ENCODE measurements at places on chromosomes 5 and 9.
A peak's percentile ranks its signal among the peaks of the same experiment; 100 is the strongest.

DNA sequence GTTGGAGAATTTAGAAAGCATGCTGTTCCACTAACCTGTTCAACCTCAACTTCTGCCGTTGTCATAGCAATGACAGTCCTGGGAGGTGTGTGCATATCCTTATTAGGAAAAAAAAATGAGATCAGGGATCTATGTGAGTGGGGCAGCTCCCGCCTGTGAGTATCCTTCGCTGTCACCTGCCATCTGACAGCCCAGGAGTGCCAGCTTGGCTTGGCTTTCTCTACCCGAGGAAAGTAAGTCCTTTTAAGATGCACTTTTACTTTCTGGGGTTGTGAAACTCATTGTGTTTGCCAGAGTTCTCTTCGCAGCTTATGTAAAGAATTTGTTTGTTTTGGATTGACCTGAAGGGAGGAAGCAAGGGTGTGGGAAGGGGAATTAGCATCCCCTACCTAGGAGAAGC lies 21.8 kb downstream of the PCDHAC2 start:
- no peak for DNase-seq

DNA sequence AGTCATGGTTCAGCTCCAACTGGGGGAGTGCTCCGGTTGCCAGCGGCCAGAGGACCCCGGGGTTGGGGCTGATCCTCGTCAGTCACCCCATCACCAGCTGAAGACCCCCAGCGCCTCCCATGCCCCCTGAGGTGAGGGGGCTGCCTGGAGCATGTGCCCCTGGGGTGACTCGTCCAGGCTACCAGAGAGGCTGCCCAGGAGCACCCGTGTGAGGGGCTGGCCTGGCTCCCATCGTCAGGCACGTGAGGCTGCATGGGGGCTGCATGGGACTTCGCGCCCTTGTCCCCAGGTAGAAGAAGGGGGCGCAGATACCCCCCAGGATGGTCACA lies 46.4 kb upstream of the EGFL7 start:
- DNase-seq = no peak

DNA sequence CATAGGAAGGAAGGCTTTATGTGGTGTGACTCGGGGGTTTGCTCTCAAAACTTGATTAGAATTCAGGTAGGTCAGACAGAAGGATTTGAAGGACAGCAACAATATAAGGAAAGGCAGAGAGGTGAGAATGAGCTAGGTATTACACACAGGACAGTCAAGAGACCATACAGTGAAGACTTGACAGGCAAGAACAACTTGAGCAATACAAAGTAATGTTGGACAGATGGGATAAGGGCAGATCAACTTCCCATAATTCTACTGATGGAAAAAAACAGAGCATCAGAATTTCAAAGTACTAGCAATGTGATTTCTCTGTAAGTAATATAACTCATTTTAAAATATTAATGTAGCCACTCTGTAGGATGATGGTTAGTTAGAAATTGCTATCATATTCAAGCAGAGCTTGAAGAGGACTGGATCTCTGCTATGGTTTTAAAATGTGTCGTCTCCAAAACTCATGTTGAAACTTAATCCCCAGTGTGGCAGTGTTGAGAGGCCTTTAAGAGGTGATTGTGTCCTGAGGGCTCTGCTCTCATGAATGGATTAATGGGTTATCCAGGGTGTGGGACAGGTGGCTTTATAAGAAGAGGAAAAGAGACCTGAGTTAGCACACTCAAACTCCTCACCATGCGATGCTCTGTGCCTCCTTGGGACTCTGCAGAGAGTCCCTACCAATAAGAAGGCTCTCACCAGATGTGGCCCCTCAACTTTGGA lies 22.4 kb upstream of the HOMER1 start:
- no peak for DNase-seq

- no peak for DNase-seq
These were observed 142.9 kb downstream of the OLFM1 start for GRCh38 chr9:135230386-135230765.

GRCh38 chr9:4927701-4928100 lies 57.4 kb upstream of the JAK2 start:
- DNase-seq = no peak

- no peak for DNase-seq
These were observed 200.2 kb downstream of the SEMA6A start for GRCh38 chr5:116374434-116374852.

DNA sequence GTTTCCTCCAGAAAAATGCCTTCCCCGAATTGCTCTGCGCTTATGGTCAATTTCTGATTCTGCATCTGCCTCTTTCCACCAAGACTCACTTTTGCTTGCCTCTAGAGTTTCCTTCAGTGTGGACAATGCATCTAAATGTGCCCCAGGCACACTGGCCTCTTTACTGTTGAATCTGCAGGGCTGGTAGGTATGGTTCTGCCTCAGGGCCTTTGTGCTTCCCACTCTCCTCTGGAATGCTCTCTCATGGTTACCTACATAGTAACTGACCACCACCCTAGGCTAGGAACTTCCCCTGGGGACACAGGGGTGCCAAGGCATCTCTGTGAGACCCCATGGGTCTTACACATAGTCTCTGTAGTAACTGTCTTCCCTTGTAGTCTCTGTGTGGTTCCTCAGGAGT lies 1258.6 kb downstream of the CDH12 start:
- no peak for DNase-seq

GRCh38 chr5:98750693-98751092 lies 22.8 kb upstream of the RGMB start:
- DNase-seq = no peak

DNA sequence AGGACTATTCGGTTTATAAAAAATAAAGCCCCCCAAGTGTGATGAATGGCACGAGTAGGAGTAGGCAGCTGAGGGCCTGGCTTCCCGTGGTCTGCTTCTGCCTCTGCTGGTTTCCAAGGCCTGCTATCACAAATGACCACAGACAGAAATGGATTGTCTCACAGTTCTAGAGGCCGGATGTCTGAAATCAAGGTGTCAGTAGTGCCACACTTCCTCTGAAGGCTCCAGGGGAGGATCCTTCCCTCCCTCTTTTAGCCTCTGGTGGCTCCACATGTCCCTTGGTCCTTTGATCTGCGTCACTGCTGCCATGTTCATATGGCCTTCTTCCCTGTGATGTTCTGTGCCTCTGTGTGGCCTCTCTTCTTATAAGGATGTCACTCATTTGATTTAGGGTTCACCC lies 15.1 kb downstream of the PRKACG start:
- DNase-seq = no peak

DNA sequence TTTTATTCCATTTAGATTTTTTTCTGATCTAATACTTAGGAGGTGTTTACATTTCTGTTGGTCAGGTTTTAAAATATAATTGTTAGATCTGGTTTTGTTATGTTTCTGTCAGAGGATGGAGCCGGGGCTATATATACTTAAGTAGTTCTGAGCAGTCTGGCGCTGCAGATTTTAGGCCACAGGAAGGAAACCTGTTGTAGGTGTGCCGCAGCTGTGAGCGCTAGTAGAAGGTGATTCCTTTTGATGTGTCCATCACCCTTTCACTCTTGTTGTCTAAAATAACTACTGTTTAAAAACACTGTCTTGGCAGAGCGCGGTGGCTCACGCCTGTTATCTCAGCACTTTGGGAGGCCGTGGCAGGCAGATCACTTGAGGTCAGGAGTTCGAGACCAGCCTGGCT lies 17.0 kb downstream of the ZBTB34 start:
- no peak for DNase-seq

- DNase-seq = no peak
These were observed 146.5 kb downstream of the CACNA1B start for GRCh38 chr9:138024131-138024530.

- DNase-seq = no peak
These were observed 44.5 kb upstream of the NR5A1 start for GRCh38 chr9:124551472-124552272.

DNA sequence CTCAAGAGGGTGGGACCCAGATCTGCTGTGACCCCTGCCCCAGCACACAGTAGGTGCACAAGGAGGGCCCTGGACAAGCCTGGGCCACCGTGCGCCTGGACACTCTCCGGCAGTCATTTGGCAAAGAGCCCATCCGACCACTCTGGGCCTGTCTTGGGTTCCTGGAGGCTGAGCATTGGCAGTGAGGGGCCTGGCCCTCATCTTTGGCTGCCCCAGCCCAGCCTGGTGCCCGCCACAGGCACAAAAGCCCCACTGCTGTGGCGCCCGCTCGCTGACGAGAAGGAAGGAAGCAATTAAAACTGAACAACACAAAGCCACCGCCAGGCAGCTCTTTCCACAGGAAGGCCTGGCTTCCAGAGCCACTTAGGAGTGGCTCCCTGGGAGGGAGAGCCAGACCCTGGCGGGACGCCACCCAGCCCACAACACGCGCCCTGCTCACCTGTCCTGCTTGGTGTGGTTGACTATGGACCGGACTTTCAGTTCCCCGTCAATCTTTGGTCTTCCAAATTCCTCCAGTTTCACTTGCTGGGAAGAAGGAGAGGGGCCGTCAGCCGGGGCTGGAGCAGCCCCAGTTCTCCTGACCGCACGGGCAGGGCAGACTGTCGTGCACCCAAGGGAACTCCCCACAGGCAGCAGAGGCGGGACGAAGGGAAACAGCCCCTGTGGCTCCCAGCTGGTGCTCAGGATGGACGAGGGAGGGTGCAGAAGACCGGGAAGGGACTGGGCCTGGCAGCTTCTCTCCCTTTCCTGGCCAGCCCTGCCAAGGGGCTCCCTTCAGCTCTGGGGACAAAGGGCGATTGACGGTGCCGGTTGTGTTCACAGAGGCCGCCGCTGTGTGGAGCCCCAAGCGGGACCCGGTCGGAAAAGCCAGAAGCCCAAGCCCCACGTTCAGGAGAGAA lies 50.9 kb upstream of the SARDH start:
- DNase-seq = peak; percentile 25

DNA sequence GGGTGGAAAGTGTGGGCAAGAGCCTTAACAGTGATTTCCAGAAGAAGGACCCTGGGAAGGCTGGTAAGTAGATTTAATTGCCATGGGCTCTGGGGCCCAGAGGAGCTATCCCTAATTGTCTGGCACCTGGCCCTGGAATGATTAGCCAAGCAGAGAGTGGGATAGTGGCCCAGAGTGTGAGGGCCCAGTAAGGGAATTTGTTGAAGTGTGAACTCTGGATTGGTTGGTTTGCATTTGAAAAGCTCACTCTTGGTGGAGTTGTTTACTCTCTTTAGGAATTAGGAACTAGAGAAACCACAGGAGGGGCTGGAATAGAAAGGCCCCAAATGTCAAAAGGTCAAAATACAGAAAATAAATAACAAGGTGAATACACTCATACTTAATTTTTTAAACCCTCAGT lies 207.1 kb downstream of the GABRG2 start:
- no peak for DNase-seq

- DNase-seq = no peak
These were observed 425.6 kb downstream of the KIAA0825 start for GRCh38 chr5:94192658-94193391.

GRCh38 chr9:76817489-76817888 lies 53.3 kb downstream of the PCA3 start:
- no peak for DNase-seq

DNA sequence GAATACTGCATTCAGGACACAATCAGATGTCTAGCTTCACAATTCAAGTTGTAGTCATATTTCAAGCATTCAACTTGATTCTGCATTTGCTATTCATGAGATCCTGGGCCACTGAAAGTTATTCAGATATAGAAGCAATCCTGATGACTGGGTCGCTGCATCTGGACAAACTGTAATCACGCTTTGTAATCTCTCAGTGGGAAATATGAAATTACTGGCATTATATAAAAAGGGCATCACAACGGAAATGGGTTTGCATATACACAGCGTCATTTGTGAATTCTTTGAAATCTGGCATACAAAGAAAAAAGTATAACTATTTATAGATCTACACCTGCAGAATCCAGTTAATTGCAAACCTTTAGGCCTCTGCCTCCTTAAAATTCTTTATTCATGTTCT lies 102.2 kb downstream of the PARP8 start:
- no peak for DNase-seq

DNA sequence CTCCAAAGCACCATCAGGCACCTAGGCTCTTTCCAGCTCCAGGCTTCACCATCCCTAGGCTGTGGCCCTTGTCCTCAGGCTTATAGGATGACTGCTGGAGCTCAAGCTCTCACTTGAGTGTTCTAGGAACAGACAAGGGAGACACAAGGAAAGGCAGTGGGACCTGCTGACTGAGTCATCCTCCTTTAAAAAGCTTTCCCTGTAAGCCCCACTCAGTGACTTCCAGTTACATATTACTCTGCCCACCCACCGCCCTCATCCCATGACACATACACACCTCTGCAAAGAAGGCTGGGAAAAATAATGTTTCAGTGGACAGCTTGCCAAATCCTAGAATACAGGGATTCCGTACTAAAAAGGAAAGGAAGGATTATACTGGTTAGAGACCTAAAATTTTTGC lies 154.2 kb upstream of the ZNF366 start:
- DNase-seq = no peak
